ENCODE measurements at places on chromosomes 6 and 20. TPM values are rescaled to one million over a fixed set of nuclear protein-coding genes. Genes with fewer than 3 reads are reported as not detected.

DNA sequence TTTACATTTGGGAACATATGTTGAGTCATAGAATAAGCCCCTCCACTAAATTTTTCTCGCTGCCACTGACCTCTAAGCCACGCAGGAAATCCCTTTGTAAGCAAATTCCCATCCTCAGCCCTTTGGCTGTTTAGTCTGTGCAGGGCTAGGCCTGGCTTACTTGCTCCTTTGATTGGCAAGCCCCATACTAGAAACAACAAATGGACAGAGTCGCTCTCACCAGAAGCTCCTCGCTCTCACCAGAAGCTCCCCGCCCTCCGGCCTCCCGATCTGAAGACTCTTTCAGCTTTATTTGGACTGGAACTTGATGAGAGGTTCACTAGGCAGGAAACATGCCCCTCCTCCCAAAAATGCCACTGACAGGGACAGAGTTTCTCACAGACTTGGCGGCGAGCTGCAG is 149.2 kb upstream of the EXOC2 start:
- DNase-seq, result no peak

DNA sequence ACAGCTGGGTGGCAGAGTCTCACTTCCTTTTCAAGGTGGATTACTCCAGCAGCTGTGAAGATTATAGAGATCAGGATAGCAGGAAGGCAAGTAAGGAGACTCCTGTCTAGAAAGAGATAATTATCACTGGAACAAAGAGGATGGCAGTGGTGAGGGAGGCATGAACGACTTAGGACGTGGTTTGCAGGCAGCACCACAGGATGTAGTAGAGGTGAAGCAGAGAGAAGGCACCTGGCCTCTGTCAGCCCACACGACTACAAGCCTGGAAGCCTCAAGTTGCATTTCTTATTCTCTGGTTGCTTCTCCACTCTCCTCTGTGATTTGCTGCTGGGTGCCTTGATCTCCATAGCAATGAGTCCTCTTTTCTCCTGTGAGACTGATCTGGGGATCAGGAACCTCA is 62.7 kb downstream of the TSHZ2 start:
- no peak for DNase-seq

PHACTR1 gene
- 5.8 TPM for polyA plus RNA-seq

CRIP3 gene
- 2.1 TPM for polyA plus RNA-seq

Measured in hindlimb muscle (tissue), 1 donor.